ENCODE measurements at places on chromosomes 3 and 15.

GRCh38 chr15:63246691-63247469, 30.5 kb upstream of the APH1B start:
- peak; percentile 60 for DNase-seq

DNA sequence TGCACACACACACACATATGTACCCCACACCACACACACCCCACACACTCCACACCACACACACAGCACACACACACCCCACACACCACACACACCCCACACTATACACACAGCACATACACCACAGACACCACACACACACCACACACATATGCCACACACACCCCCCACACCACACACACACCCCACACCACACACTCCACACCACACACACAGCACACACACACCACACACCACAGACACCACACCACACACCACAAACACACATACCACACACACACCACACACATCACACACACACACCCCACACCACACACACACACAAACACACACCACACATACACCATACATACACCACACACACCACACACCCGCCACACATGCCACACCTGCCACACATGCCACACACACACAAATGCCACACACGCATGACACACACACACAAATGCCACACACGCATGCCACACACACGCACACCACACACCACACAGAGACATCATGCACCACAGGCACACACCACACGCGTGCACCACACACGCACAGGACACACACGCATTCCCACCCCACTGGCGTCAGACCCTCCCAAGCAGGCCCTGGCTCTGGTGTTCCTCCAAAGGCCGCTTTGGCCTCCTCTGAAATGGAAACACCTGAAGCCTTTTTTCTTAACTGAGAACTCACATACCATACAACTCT, 15.7 kb downstream of the CHST13 start:
- no peak for DNase-seq

DNA sequence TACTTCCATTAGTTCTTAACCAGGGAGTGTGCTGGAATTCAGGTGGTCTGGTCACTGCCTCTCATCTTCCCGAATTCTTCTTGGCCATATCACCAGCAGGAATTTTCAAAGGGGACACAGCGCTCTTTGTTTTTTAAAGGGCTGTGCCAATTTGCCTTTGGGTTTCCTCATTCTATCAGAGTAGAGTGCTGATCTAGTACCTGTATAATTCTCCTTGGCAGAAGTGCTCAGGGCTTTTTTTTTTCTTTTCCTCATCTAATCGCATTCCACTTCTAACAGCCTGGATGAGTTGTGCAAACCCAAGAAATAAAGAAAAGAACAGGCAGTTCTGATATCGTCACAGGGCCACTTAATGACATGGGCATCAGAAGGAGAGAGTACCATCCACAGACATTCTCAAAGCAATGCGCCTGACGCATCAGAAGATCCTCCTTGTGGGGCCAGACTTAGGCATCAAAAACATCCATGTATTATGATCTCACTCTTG, 121.0 kb downstream of the ASB7 start:
- no peak for DNase-seq

- no peak for DNase-seq
Measured at GRCh38 chr3:194069421-194070219, 66.3 kb upstream of the HES1 start.

- no peak for DNase-seq
Measured at GRCh38 chr3:154795582-154795981, 284.5 kb upstream of the MME start.

Measured in NCI-H460 (cell line).